Activated CD8-positive, alpha-beta memory T cell treated with anti-CD3 and anti-CD28 coated beads for 48 hours (primary cell): ENCODE measurements at places on chromosomes 5 and 9.

DNA sequence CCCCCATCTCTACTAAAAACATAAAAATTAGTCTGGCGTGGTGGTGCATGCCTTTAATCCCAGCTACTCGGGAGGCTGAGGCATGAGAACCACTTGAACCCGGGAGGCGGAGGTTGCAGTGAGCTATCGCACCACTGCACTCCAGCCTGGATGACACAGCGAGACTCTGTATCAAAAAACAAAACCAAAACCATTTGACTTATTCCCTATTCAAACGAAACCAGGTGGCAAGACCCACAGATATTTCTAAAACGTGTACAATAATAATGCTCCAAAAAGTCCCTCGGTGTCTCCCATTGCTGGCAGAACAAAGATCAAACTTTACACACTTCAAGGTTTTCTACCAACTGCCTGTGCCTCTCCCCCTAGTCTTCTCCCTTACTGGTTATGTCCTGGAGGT lies 29.8 kb downstream of the HMGCR start:
- no peak for DNase-seq

- no peak for DNase-seq
Measured at GRCh38 chr5:123855609-123856008, 343.6 kb downstream of the CSNK1G3 start.

DNA sequence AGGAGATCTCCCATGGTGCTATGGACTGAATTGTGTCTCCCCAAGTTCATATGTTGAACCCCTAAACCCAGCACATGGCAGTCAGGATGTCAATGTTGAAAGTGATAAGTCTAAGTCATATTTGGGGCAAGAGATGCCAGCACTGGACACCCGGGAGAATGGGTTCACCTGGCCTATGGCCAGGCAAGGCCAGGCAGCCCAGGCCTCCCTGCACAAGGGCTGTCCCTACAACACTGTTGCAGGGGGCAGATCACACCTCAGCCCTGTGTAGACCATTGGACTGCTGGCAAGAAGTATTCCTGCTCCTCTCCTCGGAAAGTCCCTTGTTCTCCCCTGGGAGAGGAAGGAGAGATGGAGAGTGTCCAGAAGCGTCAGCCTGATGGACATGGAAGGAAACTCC lies 240.5 kb downstream of the GADD45G start:
- no peak for DNase-seq

DNA sequence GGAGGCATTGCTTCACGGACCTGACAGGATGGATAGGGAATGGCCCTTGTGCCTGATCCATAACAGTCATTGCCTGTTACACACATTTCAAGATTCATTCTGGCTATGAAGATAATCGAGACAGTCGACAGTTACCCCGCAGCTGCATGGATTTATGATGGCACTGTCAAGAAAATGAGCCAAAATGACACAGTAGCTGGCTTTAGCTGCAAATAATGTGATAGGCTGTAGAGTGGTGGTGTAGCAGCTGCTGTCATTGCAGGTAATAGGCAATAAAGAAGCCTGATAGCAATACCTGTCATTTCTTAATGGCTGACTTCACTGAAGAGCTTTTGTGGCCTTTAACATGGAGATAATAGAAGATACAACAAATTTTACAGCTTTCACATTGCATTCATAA lies 1085.2 kb upstream of the ARRDC3 start:
- no peak for DNase-seq

DNA sequence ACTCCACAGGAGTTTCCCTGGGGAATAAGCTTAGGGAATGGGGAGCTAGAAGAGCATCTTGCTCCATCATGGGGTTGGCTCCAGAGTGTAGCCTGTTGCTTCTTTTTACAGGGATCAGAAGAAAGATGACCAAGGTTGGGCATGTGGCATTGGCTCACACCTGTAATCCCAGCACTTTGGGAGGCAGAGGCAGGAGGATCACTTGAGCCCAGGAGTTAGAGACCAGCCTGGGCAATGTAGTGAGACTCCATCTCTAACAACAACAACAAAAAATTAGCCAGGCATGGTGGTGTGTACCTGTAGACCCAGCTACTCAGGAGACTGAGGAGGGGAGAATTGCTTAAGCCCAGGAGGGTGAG lies 18.4 kb downstream of the NUDT2 start:
- DNase-seq: no peak

DNA sequence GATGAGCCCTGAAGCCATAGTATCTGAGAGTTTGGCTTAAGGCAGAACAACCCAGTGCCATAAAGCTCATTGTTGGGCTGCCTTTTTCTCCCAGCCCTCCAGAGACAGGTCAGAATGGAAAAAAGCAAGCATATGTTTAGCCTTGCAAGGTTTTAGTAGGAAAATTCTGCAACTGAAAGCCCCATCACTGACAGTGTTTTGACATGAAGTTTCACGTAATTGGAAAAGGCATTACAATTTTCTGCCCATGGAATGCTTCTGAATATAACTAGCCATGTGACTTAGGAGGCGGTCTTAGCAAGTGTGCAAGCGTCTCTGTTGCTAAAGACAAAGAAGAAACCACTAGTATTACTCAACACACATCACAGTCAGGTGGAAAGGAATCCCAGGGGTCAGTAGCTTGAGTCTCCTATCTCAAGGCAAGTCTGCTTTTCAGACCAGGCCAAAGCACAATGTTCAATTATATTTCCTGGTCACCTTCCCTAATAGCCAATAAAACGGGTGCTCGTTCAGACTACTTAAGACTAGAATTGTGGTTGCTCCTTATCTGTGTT lies 117.6 kb downstream of the CARTPT start:
- no peak for DNase-seq

DNA sequence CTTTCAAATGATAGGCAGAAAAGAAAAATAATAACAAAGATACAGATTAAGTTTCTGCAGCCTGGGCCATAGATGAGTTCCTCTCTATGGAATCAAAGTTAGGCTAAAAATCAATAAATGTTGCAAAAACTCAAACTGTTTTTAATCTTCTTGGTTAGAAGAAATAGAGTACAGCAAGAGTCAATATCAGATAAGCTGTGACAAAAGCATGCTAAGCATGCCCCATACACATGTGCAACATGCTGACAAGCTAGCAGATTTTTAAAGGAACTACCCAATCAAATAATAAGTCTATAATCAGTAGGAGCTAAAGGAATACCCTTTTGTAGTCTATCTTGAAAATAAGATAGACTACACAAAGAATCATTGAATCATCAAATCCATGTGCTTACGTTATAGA lies 6.7 kb downstream of the ERP44 start:
- no peak for DNase-seq

GRCh38 chr5:58149345-58149744 lies 310.5 kb downstream of the PLK2 start:
- DNase-seq: no peak

GRCh38 chr9:38022995-38023394 lies 46.0 kb downstream of the SHB start:
- DNase-seq: no peak

DNA sequence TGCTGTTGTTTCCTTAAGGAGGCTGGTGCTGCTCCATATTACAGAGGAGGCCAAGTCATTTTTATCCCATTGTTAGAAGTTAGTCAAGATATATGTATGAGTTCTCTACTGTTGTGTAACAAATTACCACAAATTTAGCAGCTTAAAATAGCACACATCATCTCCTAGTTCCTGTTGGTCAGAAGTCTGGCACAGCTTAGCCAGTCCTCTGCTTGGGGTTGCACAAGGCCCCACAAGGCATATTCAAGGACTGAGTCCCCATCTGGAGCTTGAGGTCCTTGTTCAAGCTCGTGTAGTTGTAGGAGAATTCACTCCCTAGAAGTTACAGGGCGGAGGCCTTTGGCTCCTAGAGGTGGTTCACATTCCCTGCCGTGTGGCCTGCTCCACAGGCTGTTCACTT lies 14.7 kb downstream of the MTAP start:
- DNase-seq: no peak

DNA sequence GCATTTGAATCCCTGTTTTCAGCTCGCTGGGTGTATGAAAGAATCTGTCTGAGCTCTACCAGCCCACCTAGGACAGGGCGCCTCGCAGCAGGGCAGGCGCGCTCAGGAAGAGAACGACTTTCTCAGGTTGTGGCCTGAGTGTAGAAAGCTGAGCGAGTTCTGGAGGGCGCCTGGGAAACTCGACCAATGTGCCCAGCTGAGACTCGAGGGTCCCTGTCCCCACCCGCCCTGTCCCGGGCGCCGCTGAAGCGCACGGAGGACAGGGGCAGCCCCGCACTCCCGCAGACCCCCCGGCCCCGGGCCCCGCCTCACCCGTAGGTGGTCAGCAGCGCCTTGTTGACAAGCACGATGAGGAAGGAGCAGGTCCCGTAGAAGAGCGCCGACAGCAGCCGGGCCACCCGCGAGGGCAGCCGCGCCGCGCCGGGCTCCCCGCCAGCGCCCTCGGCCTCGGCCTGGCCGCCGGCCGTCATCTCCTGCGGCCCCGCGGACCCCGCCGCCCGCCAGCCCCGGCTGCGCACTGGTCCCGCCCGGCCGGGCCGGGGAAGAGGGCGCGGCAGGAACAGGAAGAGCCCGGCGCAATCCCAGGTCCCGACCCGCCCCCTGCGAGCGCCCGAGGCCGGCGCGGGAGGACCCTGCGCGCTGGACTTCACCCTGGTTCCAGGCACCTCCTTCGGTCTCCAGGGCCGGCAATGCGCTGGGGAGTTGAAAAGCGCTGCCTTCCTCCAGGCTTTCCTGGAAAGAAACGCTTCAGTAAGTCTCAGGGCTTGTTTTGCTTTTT lies at the start of gene SLC35D2:
Gene SLC35D2, minus strand, starts transcription at position 547 of the 778 bp plus-strand sequence. Its CDS starts 77 bp downstream, at position 470.
- DNase-seq: no peak

- peak; percentile 6 for DNase-seq
Measured at GRCh38 chr5:154446195-154447088, 645 bp downstream of the SAP30L start.

GRCh38 chr5:180235846-180236245 lies 26.8 kb upstream of the RASGEF1C start:
- DNase-seq: no peak

DNA sequence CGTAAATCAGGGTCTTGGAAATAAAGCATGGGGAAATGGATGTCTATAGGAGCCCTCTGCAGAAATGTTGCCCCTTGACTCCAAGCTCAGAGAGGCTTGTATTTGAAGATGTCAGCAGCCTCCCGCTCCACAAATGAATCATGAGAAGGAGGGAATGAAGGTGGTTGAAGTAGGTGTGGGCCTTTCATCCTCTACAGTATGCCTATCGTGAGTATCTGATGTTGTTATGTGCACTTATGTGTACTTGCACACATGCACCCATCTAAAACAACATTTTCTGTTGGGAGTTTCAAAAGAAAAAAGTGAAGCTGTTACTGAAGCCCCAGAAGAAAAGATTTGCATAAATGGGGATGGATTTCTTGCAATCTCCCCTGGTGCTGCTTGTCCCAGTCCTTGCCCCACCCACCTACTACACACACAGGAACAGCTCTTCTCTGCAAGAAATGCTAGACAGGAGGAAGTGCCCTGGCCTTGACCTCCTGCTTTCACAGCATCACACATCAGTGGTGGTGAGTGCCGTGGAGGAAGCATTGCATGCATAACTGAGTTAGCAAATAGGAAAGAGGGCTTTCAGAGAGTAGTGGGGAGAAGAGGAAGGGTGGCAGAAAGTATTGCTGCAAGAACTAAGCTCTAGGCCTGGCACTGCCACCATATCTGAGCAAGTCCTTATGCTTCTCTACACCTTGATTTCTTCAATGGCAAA lies 156.1 kb downstream of the SNX18 start:
- DNase-seq: no peak

DNA sequence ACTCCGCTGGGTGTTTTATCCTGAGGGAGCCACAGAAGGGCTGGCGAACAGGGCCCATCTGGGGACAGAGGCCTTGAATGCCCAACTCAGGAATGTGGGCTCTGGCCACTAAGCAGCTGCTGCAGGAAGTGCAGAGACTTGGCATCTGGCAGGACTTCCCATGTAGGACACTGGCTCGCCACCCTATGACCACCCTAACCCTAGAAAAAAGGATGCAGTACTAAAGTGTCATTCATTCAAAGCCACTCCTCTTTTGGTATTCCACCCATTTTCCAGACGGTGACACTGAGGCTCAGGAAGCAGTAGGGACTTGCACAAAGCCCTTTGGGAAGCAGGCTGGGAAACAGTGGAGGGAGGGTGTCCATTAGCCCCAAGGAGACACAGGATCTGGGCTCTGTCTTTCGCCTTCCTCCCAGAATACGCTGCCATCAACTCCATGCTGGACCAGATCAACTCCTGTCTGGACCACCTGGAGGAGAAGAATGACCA lies 3.0 kb downstream of the BBLN start:
- DNase-seq: no peak

DNA sequence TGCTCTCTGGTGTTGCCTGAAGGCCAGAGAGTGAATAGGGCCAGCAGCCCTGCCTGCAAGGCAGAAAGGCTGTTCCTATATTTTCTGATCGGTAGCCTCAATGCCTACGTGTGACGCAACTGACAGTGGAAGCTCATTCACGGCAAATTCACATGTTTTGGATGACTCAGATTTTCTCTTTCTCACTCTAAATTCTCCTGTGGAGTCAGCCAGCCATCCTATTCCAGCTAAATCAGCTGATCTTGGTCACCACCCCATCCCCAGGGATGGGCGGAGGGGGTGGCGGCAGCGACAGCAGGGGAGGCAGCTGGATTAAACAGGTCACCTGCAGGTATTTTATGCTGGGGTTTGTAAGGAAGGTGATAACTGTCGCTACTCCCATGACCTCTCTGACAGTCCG lies 52.3 kb downstream of the ZNF510 start:
- no peak for DNase-seq

DNA sequence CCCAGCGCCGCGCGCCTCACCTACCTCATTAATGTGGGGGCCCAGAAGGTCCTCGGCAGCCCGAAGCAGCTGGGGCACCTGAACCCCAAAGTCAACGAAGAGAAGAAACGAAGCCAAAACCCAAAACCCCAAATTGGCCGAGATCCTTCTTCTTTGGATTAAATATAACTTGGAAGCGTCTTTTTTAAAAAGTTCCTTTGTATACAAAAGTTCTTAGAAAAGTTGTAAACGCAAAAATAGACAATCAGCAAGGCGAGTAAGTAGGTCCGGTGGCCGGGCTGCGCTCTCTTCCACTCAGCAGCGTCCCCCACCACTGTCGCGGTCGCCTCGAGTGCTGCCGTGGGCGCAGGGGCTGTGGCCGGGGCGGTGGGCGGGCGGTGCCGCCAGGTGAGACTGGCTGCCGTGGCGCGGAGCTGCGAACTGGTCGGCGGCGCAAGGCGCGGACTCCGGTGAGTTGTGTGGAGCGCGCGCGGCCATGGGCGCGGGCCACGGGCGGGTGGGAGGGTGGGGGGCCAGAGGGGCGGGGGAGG lies 360 bp downstream of the KLF4 start:
- no peak for DNase-seq

GRCh38 chr5:13934921-13935320 lies 9.6 kb downstream of the DNAH5 start:
- DNase-seq: no peak

- no peak for DNase-seq
Measured at GRCh38 chr5:131548176-131548575, 86.9 kb downstream of the RAPGEF6 start.

- no peak for DNase-seq
Measured at GRCh38 chr5:74257645-74258313, 382.7 kb downstream of the ENC1 start.

GRCh38 chr5:114101153-114101552 lies 260.7 kb upstream of the KCNN2 start:
- DNase-seq: no peak

GRCh38 chr9:113574441-113575262 lies 111.1 kb downstream of the RGS3 start:
- DNase-seq: no peak
